ENCODE measurements at places on chromosomes 1 and 21. TPM values are rescaled to one million over a fixed set of nuclear protein-coding genes. Genes with fewer than 3 reads are reported as not detected.

GRCh38 chr1:61089338-61089737 is 7.0 kb downstream of the NFIA start:
- peaks cover 4% of the 10 kb centered on the region for H3K36me3 ChIP-seq
- H3K27me3 ChIP-seq: no peaks in the 10 kb centered on the region
- DNase-seq: no peak
- no peak overlapping the region for H3K4me3 ChIP-seq
- H3K27ac ChIP-seq: no peak overlapping the region

Gene SLC39A1
- 40.4 TPM for total RNA-seq

- no peak overlapping the region for H3K27ac ChIP-seq
- DNase-seq: no peak
- H3K36me3 ChIP-seq: no peaks in the 10 kb centered on the region
- H3K4me1 ChIP-seq: no peaks in the 10 kb centered on the region
- H3K4me3 ChIP-seq: no peak overlapping the region
- no peaks in the 10 kb centered on the region for H3K27me3 ChIP-seq
Observed at GRCh38 chr1:22888320-22889075, 84.2 kb downstream of the LACTBL1 start.

- peak overlapping the region; percentile 2 for H3K27ac ChIP-seq
- no peaks in the 10 kb centered on the region for H3K4me1 ChIP-seq
- DNase-seq: no peak
- no peak overlapping the region for H3K4me3 ChIP-seq
- H3K27me3 ChIP-seq: no peaks in the 10 kb centered on the region
Observed at GRCh38 chr1:197976368-197976767, 59.2 kb downstream of the LHX9 start.

Gene PATJ
- 19.0 TPM for total RNA-seq

DNA sequence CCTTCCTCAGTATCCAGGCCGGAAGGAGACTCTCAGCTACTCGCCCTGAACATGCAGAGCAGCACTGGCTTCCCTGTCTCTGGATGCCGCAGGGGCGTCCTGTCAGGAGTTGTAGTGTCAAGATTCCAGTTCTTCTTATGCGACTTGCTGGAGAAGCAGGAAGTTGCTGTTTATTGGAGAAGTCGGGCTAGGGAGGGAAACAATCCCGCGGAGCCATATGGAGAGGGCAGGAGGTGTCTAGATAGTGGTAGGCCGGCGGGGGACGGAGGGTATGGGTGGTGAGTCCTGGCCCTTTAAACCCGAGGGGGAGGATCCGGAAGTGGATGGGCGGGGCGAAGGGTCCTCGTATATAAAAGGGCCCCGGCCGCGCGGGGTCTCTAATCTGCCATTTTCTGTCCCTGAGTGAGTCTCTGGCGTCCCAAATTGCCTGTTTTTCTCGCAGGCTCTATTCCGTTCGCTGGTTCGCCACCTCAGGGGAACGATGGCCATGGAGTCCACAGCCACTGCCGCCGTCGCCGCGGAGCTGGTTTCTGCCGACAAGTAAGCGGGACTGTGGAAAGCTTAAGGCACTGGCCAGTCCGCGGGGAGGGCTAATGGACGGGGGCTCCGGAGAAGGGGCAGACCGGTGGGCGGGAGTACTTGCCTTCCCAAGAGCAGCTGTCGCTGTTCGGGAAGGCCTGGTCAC is at the start of gene NASP:
NASP (plus strand) TSS at position 376 of the 685 bp plus-strand sequence; CDS start at position 482, 106 bp downstream.
- peak; percentile 90 for DNase-seq
- peak within 1 kb of the TSS; percentile 79 for H3K27ac ChIP-seq
- H3K4me3 ChIP-seq: peak within 1 kb of the TSS; percentile 97
- no peaks in the 10 kb centered on the region for H3K36me3 ChIP-seq

GRCh38 chr1:94193128-94193527 is 44.3 kb downstream of the ARHGAP29 start:
- H3K27ac ChIP-seq: no peak overlapping the region
- no peaks in the 10 kb centered on the region for H3K27me3 ChIP-seq
- no peak for DNase-seq
- no peaks in the 10 kb centered on the region for H3K4me1 ChIP-seq
- no peak overlapping the region for H3K4me3 ChIP-seq

- DNase-seq: no peak
- no peaks in the 10 kb centered on the region for H3K36me3 ChIP-seq
- peak overlapping the region; percentile 59 for H3K27ac ChIP-seq
- peaks cover 8% of the 10 kb centered on the region for H3K4me1 ChIP-seq
Observed at GRCh38 chr1:145730900-145731299, 11.6 kb downstream of the CD160 start.

GRCh38 chr1:94708299-94708685 is 111.9 kb upstream of the SLC44A3 start:
- H3K27ac ChIP-seq: no peak overlapping the region
- no peak overlapping the region for H3K4me3 ChIP-seq
- DNase-seq: no peak
- no peaks in the 10 kb centered on the region for H3K36me3 ChIP-seq
- no peaks in the 10 kb centered on the region for H3K27me3 ChIP-seq
- H3K4me1 ChIP-seq: no peaks in the 10 kb centered on the region

DNA sequence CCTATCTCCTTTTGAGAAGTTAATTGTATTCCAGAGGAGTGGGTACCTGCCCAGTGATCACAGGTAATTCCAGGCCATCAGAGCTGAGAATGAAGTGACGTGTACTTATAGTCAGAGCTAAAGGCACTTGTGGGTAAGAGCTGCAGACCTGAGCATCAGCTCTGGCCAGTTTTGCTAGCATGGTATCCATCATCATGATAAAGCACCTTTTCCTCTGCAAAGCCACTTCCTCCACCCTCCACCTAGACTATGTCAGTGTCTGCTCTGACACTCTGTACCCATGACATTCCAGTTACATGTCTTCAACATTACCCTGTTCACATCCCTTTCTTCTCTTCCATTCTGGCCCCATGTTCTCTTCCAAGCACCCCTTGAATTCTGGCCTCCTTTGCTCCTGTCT is 157.3 kb downstream of the GRIK3 start:
- no peaks in the 10 kb centered on the region for H3K36me3 ChIP-seq
- DNase-seq: no peak
- no peaks in the 10 kb centered on the region for H3K4me1 ChIP-seq
- no peaks in the 10 kb centered on the region for H3K27me3 ChIP-seq
- H3K4me3 ChIP-seq: no peak overlapping the region
- H3K27ac ChIP-seq: no peak overlapping the region

Gene FHL3
- total RNA-seq: 2.9 TPM

DNA sequence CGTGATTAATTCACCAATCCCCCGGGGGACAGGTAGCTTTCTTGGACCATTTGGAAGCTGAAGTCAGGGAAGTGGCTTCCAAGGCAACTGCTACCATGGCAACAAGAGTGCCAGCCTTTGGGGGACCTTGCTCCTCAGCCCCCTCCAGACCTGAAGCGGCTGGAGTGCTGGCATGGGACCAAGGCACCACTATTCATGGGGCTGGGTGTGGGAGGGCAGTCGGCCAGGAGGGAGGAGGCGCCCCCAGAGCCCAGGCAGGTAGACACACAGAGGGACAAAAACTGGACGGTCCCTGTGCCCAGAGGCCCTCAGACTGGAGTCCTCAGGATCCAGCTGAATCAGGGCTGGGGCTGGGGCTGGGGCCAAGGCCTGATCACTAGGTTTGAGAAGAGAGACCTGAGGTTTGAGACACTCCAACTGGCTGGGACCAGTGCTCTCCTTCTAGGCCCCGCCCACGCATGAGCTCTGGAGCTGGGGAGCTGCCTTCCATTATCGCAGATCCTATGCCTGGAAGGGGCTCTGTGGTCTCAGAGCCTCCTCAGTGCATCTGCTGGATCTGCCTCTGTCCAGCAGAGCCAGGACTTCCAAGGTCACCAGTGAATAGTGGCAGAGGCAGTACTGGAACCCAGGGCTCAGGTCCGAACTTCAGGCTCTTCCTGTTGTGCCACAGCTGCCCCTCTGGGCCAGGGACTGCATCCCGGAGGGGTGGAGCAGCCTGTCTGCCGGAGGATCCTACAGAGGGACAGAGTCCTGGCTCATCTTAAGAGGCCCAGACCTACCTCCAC is 3.3 kb upstream of the KNCN start:
- no peak for DNase-seq
- no peak overlapping the region for H3K27ac ChIP-seq
- H3K4me3 ChIP-seq: no peak overlapping the region
- peaks cover 4% of the 10 kb centered on the region for H3K36me3 ChIP-seq
- no peaks in the 10 kb centered on the region for H3K27me3 ChIP-seq

- no peaks in the 10 kb centered on the region for H3K27me3 ChIP-seq
- H3K27ac ChIP-seq: no peak overlapping the region
- no peak overlapping the region for H3K4me3 ChIP-seq
- no peaks in the 10 kb centered on the region for H3K36me3 ChIP-seq
- peaks cover 7% of the 10 kb centered on the region for H3K4me1 ChIP-seq
Observed at GRCh38 chr1:234665975-234666605, 56.1 kb upstream of the IRF2BP2 start.

GRCh38 chr1:150389650-150390049 is 25.7 kb downstream of the RPRD2 start:
- no peaks in the 10 kb centered on the region for H3K4me1 ChIP-seq
- DNase-seq: no peak
- no peak overlapping the region for H3K4me3 ChIP-seq
- H3K27me3 ChIP-seq: no peaks in the 10 kb centered on the region

Gene TFF2
- total RNA-seq: not detected

GRCh38 chr1:182149411-182149965 is 88.0 kb upstream of the ZNF648 start:
- no peaks in the 10 kb centered on the region for H3K4me1 ChIP-seq
- H3K36me3 ChIP-seq: no peaks in the 10 kb centered on the region
- no peak overlapping the region for H3K4me3 ChIP-seq
- DNase-seq: no peak
- H3K27me3 ChIP-seq: no peaks in the 10 kb centered on the region

- H3K27me3 ChIP-seq: no peaks in the 10 kb centered on the region
- no peak for DNase-seq
- no peaks in the 10 kb centered on the region for H3K36me3 ChIP-seq
- no peak overlapping the region for H3K27ac ChIP-seq
Observed at GRCh38 chr21:32203877-32204480, 74.9 kb downstream of the MIS18A start.

GRCh38 chr1:231203259-231204057 is 37.6 kb upstream of the GNPAT start:
- DNase-seq: no peak
- no peaks in the 10 kb centered on the region for H3K27me3 ChIP-seq
- no peak overlapping the region for H3K4me3 ChIP-seq
- no peaks in the 10 kb centered on the region for H3K4me1 ChIP-seq
- H3K36me3 ChIP-seq: no peaks in the 10 kb centered on the region
- no peak overlapping the region for H3K27ac ChIP-seq

GRCh38 chr1:157844089-157844830 is 2.7 kb upstream of the CD5L start:
- H3K36me3 ChIP-seq: no peaks in the 10 kb centered on the region
- DNase-seq: no peak
- H3K27me3 ChIP-seq: no peaks in the 10 kb centered on the region
- H3K4me3 ChIP-seq: no peak overlapping the region

- H3K27me3 ChIP-seq: no peaks in the 10 kb centered on the region
- H3K4me1 ChIP-seq: peaks cover 43% of the 10 kb centered on the region
- DNase-seq: no peak
- H3K4me3 ChIP-seq: peak overlapping the region; percentile 65
- peak overlapping the region; percentile 96 for H3K27ac ChIP-seq
Observed at GRCh38 chr21:41765973-41766882, 624 bp downstream of the RIPK4 start.

DNA sequence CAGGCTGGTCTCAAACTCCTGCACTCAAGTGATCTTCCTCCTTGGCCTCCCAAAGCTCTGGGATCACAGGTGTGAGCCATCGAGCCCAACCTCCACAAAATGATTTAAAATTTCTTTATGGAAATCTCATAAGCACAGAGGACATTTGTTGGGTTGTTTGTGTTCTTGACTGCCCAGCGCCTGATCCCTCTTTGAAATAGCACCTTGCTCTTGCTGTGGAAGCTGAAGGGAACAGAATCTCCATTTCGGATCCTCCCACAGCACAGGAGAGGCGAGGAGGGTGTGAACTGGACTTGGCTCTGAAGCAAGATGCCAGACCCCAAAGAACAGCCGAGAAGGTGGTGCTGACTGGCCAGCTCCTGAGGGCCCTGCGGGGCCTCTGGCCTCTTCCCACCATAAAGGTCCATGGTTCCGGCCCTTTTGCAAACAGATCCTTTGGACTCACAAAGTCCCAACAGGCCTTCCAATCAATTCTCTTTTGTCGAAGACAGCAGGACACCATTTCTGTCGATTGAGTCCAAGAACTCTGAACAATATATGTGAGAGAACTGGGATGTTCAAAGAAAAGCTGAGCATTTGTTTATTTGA is 45.6 kb upstream of the COA6 start:
- no peak overlapping the region for H3K27ac ChIP-seq
- H3K36me3 ChIP-seq: no peaks in the 10 kb centered on the region
- no peak for DNase-seq

Gene PSMB2
- 53.4 TPM for total RNA-seq

- no peak for DNase-seq
- no peaks in the 10 kb centered on the region for H3K27me3 ChIP-seq
- no peak overlapping the region for H3K27ac ChIP-seq
- no peaks in the 10 kb centered on the region for H3K36me3 ChIP-seq
- H3K4me1 ChIP-seq: no peaks in the 10 kb centered on the region
- H3K4me3 ChIP-seq: no peak overlapping the region
Observed at GRCh38 chr1:239219679-239220078, 166.7 kb upstream of the CHRM3 start.

DNA sequence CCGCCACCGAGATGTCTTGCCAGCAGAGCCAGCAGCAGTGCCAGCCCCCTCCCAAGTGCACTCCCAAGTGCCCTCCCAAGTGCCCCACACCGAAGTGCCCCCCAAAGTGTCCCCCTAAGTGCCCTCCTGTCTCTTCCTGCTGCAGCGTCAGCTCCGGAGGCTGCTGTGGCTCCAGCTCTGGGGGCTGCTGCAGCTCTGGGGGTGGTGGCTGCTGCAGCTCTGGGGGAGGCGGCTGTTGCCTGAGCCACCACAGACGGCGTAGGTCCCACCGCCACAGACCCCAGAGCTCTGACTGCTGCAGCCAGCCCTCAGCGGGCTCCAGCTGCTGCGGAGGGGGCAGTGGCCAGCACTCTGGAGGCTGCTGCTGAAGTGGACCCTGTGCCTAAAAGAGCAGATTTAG is 1.4 kb downstream of the LCE1F start:
- no peaks in the 10 kb centered on the region for H3K36me3 ChIP-seq
- H3K4me1 ChIP-seq: no peaks in the 10 kb centered on the region
- no peaks in the 10 kb centered on the region for H3K27me3 ChIP-seq
- no peak for DNase-seq

- no peaks in the 10 kb centered on the region for H3K36me3 ChIP-seq
- H3K27ac ChIP-seq: peak overlapping the region; percentile 22
- H3K27me3 ChIP-seq: no peaks in the 10 kb centered on the region
- H3K4me3 ChIP-seq: peak overlapping the region; percentile 11
- no peaks in the 10 kb centered on the region for H3K4me1 ChIP-seq
Observed at GRCh38 chr21:35048183-35048601, 910 bp downstream of the RUNX1 start.

Gene ILDR2
- 2.3 TPM for total RNA-seq
